Dermis blood vessel endothelial cell (primary cell): ENCODE measurements at places on chromosomes 1 and 21. TPM values are rescaled to one million over a fixed set of nuclear protein-coding genes. Genes with fewer than 3 reads are reported as not detected.

- no peak for DNase-seq
Observed at GRCh38 chr1:48841966-48842365, 65.3 kb upstream of the BEND5 start.

DNA sequence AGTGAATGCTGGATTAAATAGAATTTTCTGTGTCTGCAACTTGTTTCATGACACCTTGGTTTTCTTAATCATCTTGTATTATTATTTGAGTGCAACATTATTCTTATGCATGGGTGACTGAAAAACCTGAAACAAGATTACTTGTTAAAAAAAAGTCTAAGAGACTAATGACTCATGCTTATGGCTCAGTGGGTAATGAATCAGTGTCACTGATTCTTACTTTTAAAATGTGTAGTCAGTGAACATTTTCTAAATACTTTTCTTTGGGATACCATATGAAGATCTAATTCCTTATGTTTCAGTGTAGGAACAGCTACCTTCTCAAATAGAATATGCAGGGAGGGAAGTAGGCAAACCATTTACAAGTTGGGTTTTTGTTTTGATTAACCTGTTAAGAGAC lies 65.5 kb downstream of the PRKAA2 start:
- peak; percentile 16 for DNase-seq

GRCh38 chr1:55526716-55527115 lies 311.6 kb upstream of the USP24 start:
- no peak for DNase-seq

DNA sequence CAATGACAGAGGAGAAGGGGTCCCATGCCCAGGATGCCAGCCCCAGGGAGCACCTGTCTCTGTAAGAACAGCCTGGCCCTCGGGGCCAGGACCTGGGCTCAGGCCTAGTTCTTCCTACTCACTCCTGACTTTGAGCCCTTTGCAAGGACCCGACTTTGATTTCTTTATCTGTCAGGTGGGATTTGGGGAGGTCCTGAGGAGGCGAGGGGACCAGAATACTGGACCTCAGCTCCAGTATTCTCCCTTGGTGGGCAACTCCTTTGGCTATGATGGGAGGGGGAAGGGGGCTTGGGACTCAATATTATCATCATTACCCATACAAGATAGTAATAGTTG lies 18.1 kb downstream of the KCNQ4 start:
- DNase-seq, result no peak

DNA sequence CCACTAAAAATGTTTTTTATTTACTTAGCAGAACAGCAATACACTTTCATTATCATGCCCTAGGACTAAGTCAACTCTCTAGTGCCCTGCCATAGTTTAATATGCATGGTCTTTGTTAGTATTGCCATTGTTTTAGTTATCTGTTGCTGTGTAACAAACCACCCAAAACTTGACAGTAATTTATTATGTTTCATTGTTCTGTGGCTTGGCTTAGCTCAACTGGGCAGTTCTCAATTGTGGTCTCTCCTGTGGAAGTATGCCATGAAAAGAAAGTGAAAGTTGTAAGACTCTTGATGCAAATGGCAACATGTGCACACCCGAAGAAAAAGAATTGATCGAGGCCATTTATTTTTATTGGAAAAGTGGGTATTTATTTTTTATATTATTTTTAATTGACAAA lies 206.3 kb upstream of the KCTD3 start:
- DNase-seq, result no peak

GRCh38 chr1:177927021-177927596 lies 42.7 kb downstream of the SEC16B start:
- DNase-seq, result peak; percentile 56

- no peak for DNase-seq
Observed at GRCh38 chr1:244941121-244941520, 76.8 kb upstream of the HNRNPU start.

DNA sequence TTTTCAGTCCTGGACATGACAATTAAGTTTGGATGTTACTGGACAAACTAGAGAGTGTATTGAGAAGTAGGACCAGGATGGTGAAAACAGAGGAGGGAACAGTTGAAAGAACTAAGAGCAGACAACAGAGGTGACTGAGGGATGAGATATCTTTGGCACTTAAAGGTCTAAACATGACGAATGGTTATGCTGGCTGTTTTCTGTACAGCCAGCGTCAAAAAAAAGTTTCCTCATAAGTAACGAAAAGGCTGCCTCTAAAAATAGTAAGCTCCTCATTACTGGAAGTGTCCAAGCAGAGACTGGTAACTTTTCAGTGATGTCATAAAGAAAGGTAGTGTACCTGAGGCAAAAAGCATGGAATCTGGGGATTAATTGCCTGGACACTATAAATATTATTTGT lies 35.2 kb upstream of the AK4 start:
- no peak for DNase-seq

- DNase-seq, result no peak
Observed at GRCh38 chr1:14768582-14769304, 170.3 kb downstream of the KAZN start.

DNA sequence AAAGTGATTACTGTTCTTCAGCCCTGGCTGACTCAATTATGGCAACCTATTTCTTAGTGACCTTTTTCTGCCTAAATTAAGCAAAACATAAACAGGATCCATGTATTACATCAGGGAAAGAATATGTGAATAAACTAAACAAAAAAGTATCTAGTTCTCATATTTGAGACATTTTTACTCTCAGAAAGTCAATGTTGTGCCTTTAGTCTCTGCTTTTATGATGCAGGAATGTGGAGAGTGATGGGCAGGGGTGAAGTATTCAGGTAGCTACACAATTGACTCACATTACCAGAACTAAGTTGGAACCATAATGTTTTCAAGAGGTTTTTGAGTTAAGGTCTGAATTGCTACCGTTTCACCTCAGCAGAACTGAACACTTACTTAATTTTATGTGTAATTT lies 462.7 kb upstream of the CXADR start:
- DNase-seq, result no peak

- no peak for DNase-seq
Observed at GRCh38 chr1:208139434-208140045, 104.6 kb downstream of the PLXNA2 start.

IL20 gene
- total RNA-seq, result not detected in 2 replicates

TRIM67 gene
- not detected in 2 replicates for total RNA-seq

CYP4X1 gene
- total RNA-seq, result 2.3 and 6.3 TPM in 2 replicates

MXRA8 gene
- 0.56 and 1.7 TPM in 2 replicates for total RNA-seq

DIRAS3 gene
- total RNA-seq, result 0.65 and 0.85 TPM in 2 replicates
